ENCODE measurements at places on chromosomes 3 and 15. TPM values are rescaled to one million over a fixed set of nuclear protein-coding genes. Genes with fewer than 3 reads are reported as not detected.

LDHAL6B gene
- total RNA-seq = not detected

SOX14 gene
- 0.44 TPM for total RNA-seq

C3orf85 gene
- not detected for total RNA-seq

THSD4 gene
- total RNA-seq = 82.0 TPM

NR1I2 gene
- 0.07 TPM for total RNA-seq

TCAIM gene
- total RNA-seq = 22.8 TPM

CCK gene
- total RNA-seq = not detected

GOLGA6D gene
- total RNA-seq = 0.18 TPM

CD47 gene
- total RNA-seq = 178 TPM

CHL1 gene
- total RNA-seq = not detected

IGF2BP2 gene
- total RNA-seq = 191 TPM

GTF2A2 gene
- 78.3 TPM for total RNA-seq

DNA sequence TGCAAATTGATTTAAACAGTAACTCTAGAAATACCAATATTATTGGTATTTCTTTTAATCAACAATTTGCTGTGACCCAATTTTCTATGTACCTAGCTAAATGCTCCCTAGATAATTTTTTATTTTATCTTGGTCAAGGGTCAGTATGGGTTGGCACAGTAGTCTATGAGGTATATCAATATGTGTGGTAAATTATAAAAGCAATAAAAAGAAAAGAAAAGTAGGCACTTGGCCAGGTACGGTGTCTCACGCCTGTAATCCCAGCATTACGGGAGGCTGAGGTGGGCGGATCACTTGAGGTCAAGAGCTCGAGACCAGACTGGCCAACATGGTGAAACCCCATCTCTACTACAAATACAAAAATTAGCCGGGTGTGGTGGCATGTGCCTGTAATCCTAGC, 34.0 kb upstream of the STIMATE start:
- no peak overlapping the region for H3K27ac ChIP-seq
- H3K4me1 ChIP-seq = no peaks in the 10 kb centered on the region
- H3K4me3 ChIP-seq = no peak overlapping the region
- no peaks in the 10 kb centered on the region for H3K36me3 ChIP-seq
- H3K27me3 ChIP-seq = no peaks in the 10 kb centered on the region

DNA sequence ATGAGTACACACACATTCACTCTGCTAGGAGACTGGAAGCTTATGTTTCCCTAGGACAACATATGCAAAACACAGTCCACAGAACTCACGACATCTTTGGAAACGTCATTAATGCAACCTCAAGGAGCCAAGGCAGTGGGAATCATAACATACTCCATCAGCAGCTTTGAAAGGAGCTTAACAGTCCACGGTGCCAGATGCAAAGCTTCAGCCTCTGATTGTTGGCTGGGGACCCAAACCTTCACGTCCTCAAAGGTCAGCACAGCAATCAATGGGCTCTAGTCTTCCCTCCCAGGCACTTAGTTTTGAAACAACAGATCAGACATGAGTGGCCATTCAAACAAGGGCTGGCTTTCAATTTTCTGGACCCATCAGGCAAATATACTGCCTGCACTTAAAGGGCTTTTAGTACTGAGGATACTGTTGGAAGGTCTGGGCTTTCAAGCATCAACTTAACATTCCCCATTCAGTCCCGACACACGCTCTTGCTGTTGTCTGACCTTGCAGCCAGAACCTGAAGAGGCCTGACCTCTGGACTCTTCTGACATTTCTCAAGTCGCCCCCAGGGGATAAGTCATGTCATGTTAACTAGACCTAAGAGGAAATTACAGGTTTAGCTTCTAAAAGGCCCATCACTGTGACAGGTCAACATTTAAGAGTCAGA, 223.0 kb downstream of the PDZRN3 start:
- H3K4me1 ChIP-seq = peaks cover 37% of the 10 kb centered on the region
- DNase-seq = no peak
- H3K27me3 ChIP-seq = no peaks in the 10 kb centered on the region
- H3K4me3 ChIP-seq = no peak overlapping the region
- H3K36me3 ChIP-seq = peaks cover 33% of the 10 kb centered on the region
- H3K27ac ChIP-seq = no peak overlapping the region

DNA sequence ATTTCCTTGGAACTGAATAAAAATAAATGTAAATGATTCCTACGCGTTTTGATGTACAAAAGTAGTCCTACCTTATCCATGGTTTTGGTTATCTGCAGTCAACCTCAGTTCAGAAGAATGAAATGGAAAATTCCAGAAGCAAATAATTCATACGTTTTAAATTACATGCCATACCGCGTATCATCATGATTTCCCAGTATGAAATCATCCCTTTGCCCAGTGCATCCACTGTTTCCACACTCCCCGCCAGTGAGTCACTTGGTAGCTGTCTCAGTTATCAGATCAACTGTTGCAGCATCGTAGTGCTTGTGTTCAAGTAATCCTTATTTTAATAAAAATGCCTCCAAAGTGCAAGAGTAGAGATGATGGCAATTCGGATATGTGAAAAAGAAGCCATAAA, 9.1 kb upstream of the MFSD1 start:
- H3K27me3 ChIP-seq = peaks cover 15% of the 10 kb centered on the region
- H3K27ac ChIP-seq = peak overlapping the region; percentile 5
- H3K4me3 ChIP-seq = no peak overlapping the region
- H3K4me1 ChIP-seq = peaks cover 43% of the 10 kb centered on the region

GRCh38 chr15:60297047-60297446, 100.7 kb downstream of the ANXA2 start:
- peaks cover 11% of the 10 kb centered on the region for H3K27me3 ChIP-seq
- no peak overlapping the region for H3K27ac ChIP-seq
- H3K4me3 ChIP-seq = no peak overlapping the region

DNA sequence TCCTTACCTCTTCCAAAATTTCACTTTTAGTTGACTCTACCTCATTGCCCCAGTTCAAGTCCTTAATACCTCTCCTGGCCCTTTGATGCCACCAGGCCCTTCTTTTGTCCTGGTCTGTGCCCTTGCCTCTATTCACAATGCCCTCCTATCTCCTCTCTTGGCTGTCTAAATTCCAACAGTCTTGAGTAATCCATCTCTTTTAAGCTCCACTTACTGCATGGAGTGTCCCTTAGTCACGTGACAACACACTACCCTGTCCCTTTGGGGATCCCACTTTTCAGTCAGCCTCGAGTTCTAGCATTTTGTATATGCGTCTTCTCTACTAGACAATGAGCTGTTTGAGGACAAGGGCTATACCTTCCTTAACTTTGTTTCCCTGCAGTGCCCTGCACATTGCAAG, 52.7 kb upstream of the SCN5A start:
- no peak overlapping the region for H3K4me3 ChIP-seq
- no peak for DNase-seq
- no peaks in the 10 kb centered on the region for H3K36me3 ChIP-seq
- no peaks in the 10 kb centered on the region for H3K4me1 ChIP-seq

DNA sequence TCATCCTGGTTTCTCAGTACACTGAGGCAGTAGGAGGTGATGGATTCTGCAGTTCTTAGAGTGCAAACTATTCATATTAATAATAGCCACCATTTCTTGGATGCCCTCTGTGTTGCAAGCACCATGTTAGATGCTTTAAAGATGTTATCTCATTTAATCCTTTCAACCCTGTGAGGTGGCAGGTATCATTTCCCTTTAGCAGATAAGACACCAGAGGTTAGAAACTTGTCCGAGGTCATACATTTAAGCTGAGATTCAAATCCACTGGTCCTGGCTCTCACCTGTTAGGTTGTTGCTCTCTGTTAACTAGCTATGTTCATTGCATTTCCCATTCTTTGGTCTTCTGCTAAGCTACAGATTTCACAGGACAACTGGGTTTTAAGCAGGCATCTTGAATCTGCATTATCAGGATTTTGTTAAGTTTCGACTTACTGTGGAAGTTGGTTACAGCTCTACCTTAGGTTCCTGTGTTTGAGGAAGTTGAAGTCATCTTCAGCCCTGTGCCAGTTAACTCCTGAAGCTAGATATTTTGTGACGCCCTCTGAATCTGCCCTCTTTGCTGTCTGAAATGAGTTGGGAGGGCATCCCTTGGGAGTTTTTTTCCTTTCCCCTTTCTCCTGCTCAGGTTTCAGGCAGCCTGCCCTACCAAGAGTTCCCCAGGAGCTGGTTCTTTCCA, 6.4 kb downstream of the PDE8A start:
- H3K4me3 ChIP-seq = no peak overlapping the region
- peaks cover 1% of the 10 kb centered on the region for H3K36me3 ChIP-seq
- peaks cover 18% of the 10 kb centered on the region for H3K4me1 ChIP-seq
- peaks cover 8% of the 10 kb centered on the region for H3K27me3 ChIP-seq
- no peak overlapping the region for H3K27ac ChIP-seq

- H3K4me1 ChIP-seq = peaks cover 21% of the 10 kb centered on the region
- no peak for DNase-seq
- no peaks in the 10 kb centered on the region for H3K27me3 ChIP-seq
- no peak overlapping the region for H3K4me3 ChIP-seq
- H3K27ac ChIP-seq = no peak overlapping the region
- H3K36me3 ChIP-seq = no peaks in the 10 kb centered on the region
These were observed 521.5 kb downstream of the GRM7 start for GRCh38 chr3:7382293-7383010.

DNA sequence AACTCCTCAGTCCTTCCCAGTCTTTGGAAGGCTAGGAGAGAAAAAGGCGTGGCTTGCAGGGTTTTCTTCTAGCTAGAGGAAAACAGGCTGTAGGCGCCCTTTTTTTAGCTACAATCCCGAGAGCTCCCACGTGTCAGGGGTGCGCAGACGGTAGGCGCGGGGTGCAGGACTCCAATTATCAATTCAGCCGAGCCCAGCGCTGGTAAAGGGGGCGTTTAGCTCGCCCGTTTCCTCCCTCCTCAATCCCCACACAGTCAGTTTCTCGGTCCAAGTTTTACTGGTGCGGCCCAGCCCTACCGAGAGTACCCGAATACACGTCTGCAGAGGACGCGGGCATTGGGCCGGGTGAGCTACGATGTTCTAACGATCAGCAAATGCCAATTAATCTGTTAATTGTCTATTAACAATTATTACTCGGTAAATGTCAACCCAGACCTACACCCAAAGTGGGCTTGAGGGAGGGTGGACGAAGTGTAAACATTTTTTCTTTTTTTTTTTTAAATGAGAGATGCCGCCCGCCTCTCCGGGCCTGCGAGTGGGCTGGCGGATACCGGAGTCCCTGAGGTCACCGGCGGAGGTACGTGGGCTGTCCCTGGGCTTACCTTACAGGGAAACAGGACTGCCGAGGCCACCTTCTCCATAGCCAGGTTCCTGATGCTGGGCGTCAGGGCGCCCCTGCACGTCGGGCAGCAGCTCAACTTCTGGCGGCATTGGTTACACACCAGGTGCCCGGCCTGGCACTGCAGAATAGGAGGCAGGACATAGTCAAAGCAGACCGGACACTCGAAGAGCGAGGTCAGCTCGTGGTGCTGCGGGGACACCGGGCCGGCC, 923 bp downstream of the SIAH2 start:
- peak overlapping the region; percentile 95 for H3K27ac ChIP-seq
- peaks cover 30% of the 10 kb centered on the region for H3K4me1 ChIP-seq
- H3K27me3 ChIP-seq = peaks cover 2% of the 10 kb centered on the region
- peaks cover 5% of the 10 kb centered on the region for H3K36me3 ChIP-seq

- H3K4me1 ChIP-seq = peaks cover 24% of the 10 kb centered on the region
- peak overlapping the region; percentile 73 for H3K27ac ChIP-seq
- no peak for DNase-seq
- H3K27me3 ChIP-seq = no peaks in the 10 kb centered on the region
- H3K4me3 ChIP-seq = no peak overlapping the region
- H3K36me3 ChIP-seq = peaks cover 20% of the 10 kb centered on the region
These were observed 12.7 kb downstream of the TKT start for GRCh38 chr3:53243165-53243564.

- no peaks in the 10 kb centered on the region for H3K27me3 ChIP-seq
- no peak overlapping the region for H3K4me3 ChIP-seq
- H3K27ac ChIP-seq = no peak overlapping the region
- H3K36me3 ChIP-seq = no peaks in the 10 kb centered on the region
- peaks cover 39% of the 10 kb centered on the region for H3K4me1 ChIP-seq
- DNase-seq = no peak
These were observed 93.7 kb downstream of the DLG1 start for GRCh38 chr3:197204736-197205135.

GRCh38 chr15:92322566-92323355, 70.9 kb upstream of the ST8SIA2 start:
- peaks cover 49% of the 10 kb centered on the region for H3K27me3 ChIP-seq
- H3K4me3 ChIP-seq = no peak overlapping the region
- no peaks in the 10 kb centered on the region for H3K36me3 ChIP-seq
- peaks cover 30% of the 10 kb centered on the region for H3K4me1 ChIP-seq

- H3K36me3 ChIP-seq = peaks cover 30% of the 10 kb centered on the region
- H3K4me1 ChIP-seq = no peaks in the 10 kb centered on the region
These were observed 90.8 kb downstream of the CRTC3 start for GRCh38 chr15:90620379-90621067.

DNA sequence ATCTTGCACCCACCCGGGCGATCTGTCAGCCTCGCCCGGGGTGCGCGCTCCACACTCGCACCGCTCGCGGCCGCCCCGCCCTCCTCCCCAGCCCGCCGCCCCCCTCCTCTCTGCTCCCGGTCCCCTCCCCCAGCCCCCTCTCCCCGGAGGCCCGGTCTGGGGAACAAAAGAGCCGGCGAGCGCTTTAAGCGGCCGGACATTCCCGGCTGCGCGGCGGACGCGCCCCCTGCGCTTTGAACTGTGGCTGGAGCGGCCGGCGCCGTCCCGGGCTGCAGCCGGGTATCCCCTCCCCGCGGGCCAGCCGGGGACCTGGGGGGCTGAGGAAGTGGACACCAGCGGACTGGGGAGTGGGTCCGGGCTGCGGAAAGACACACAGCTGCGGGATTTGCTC, at the start of gene IGDCC3:
IGDCC3 (minus strand) TSS at position 27 of the 391 bp plus-strand sequence. CDS start 214 bp downstream, outside the sequence.
- peak within 1 kb of the TSS; percentile 92 for H3K27ac ChIP-seq
- DNase-seq = peak; percentile 76
- H3K4me1 ChIP-seq = peaks cover 49% of the 10 kb centered on the region
- H3K36me3 ChIP-seq = peaks cover 7% of the 10 kb centered on the region
- peak within 1 kb of the TSS; percentile 90 for H3K4me3 ChIP-seq

DNA sequence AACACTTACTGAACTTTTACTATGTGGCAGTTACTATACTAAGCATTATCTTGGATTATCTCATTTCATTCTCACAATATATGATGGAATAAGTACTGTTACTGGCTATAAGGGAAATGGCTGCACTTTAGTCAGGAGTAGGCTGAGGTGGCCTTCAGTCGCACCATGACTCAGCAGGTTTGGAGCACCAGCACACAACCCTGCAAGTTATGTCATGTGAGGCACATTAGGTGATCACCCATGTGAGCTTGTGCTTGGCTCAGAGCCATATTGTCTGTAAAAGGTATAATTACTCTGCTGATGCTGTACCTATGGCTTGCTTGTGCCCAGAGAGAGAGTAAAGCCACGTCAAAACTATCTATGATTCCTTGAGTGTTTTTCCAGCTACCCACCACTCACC, 54.1 kb upstream of the TIPARP start:
- H3K27ac ChIP-seq = no peak overlapping the region
- DNase-seq = no peak
- no peaks in the 10 kb centered on the region for H3K36me3 ChIP-seq
- no peak overlapping the region for H3K4me3 ChIP-seq

Measured in mesothelial cell of epicardium (in vitro differentiated cells).